ENCODE measurements at places on chromosomes 16 and 17. TPM values are rescaled to one million over a fixed set of nuclear protein-coding genes. Genes with fewer than 3 reads are reported as not detected.

SLFN14 gene
- total RNA-seq = 0.30 TPM

GRCh38 chr16:73483934-73484711, 436.2 kb upstream of the ZFHX3 start:
- no peak for DNase-seq
- H3K27me3 ChIP-seq = no peaks in the 10 kb centered on the region
- no peaks in the 10 kb centered on the region for H3K36me3 ChIP-seq
- H3K4me1 ChIP-seq = no peaks in the 10 kb centered on the region

DNA sequence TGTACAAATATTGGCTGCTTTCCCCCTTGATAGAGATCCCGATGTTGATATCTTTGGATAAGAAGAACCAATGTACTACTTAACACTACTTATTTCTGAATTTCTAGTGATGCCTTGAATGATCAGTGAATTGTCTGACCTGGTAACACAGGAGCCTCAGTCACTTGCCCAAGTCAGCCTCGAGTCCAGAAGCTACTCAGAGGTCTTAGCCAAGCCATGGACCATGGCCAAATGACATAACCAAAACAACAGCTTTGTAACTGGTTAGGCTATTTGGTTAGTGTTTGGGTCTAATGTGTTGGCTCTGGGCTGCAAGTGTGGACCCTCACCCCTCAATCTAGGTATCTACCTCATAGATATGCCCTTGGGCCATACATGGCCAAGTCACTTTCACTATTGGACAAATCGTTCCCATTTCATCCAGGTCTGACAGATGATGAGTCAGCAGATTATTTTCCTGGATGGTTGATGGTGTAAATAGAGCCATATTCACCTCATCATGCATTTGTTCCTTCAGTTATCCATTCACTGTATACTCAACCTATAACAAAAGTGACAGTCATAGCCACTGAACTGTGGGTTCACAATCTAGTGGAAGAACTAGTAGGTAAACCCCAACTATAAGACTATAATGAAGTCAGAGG, 3.5 kb downstream of the RBFOX1 start:
- H3K4me1 ChIP-seq = no peaks in the 10 kb centered on the region
- no peak for DNase-seq

DNA sequence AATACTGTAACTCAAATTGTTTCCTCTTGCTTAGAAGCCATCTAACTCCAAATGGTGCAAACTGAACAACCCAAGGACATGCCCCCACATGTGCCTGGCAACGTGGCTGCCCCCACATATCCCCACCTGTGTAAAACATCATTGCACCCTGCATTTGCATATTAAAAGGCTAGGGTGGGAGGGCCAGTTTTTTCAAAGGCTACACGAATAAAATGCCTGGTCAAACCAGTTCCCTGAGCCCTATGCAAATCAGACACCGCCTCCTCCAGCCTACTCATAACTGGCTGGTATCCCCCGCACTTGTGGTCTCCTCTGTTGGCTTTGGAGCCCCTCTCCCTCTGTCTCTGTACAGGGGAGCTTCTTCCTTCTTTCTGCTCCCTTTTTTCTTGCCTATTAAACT, 26.7 kb downstream of the C16orf54 start:
- H3K27ac ChIP-seq = no peak overlapping the region
- H3K36me3 ChIP-seq = no peaks in the 10 kb centered on the region
- H3K4me3 ChIP-seq = no peak overlapping the region
- no peaks in the 10 kb centered on the region for H3K4me1 ChIP-seq
- H3K27me3 ChIP-seq = no peaks in the 10 kb centered on the region

DNA sequence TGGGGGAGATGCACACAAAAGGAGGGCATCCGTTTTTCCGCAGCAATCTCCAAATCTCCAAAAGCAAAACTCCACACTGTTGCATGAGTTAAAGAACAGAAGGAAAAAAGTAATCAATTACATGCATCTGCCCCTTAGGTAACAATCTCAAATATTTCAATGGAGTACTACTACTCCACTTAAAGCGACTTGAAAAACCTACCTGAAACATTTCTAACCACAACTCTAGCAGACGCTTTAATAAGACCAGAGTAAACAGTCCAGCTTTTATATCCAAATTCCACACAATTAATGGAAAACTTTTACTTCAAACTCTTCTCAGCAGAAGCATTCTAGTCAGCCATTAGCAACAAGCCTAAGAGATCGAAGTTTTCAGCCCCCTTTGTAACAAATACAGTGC, 29.9 kb downstream of the AP1G1 start:
- H3K4me3 ChIP-seq = no peak overlapping the region
- no peaks in the 10 kb centered on the region for H3K27me3 ChIP-seq
- peaks cover 47% of the 10 kb centered on the region for H3K36me3 ChIP-seq

All from upper lobe of left lung (tissue), 6 donors.